ENCODE measurements at places on chromosomes 4 and X.

GRCh38 chr4:182103614-182104319 lies 139.4 kb upstream of the TENM3 start:
- DNase-seq: no peak

- no peak for DNase-seq
Measured at GRCh38 chr4:183504930-183505610, at the start of gene ING2. ING2 (plus strand) TSS chr4:183505058; CDS start chr4:183505196, 138 bp downstream.

GRCh38 chr4:99413140-99413539 lies 22.0 kb downstream of the ADH7 start:
- DNase-seq: no peak

GRCh38 chr4:151287409-151287808 lies 10.4 kb downstream of the PRSS48 start:
- no peak for DNase-seq

DNA sequence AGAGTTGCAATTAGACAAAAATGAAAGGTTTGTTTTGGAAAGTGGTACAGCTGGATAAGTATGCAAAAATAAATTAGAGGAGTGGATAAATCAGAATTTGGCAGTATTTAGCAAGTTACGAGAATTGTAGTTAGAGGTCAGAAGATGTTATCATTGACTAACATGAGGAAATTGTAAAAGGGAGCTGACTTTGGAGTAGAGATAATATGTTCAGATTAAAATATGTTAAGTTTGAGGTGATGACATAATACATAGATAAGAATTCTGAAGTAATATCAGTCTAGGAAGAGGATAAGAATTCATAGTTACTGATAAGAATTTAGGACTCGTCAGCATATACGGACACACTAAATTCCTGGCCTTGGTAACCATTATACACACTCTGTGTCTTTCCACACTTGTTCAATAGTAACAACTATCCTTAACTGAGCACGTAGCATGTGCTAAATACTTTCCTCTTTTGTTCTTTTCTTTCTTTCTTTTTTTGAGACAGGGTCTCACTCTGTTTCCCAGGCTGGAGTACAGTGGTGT lies 4.1 kb upstream of the EPGN start:
- DNase-seq: no peak

GRCh38 chr4:14284578-14284977 lies 657.1 kb upstream of the BOD1L1 start:
- no peak for DNase-seq

GRCh38 chr4:22720091-22720490 lies 27.4 kb downstream of the GBA3 start:
- DNase-seq: no peak

DNA sequence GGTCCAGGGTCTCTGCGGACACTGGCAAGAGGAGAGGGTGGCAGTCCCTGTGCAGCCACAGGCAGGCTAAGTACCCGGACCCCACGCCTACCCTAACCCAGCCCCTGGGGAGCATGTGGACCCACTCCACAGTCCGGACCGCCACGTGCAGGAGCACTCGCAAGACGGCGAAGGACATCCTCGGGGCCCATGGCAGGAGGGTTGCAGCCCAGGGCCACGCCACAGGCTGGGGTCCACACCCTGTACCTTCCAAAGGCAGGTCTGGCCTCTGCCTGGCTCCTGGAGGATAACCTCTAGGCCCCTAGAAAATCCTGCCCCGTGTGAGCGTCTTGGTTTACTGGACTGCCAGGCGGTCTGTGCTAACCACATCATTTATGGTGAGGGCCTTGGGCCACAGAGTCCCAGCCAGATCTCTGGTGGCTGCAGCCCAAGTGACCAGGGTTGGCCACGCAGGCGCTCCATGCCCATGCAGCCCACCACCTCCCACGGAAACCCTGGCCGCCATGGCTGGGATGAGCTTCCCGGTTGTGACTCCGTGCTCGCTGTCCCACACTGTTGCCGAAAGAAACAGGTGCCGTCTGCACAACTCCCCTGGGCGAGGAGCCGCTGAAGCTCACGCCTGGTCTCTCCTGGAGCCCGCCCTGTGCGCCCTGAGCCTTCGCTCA lies 10.0 kb downstream of the CCNQ start:
- DNase-seq: no peak

GRCh38 chr4:39083164-39083563 lies 21.1 kb downstream of the KLHL5 start:
- DNase-seq: no peak

- DNase-seq: no peak
Measured at GRCh38 chr4:13032936-13033335, 451.2 kb downstream of the RAB28 start.

GRCh38 chrX:31796624-31797023 lies 724.8 kb upstream of the FTHL17 start:
- no peak for DNase-seq

DNA sequence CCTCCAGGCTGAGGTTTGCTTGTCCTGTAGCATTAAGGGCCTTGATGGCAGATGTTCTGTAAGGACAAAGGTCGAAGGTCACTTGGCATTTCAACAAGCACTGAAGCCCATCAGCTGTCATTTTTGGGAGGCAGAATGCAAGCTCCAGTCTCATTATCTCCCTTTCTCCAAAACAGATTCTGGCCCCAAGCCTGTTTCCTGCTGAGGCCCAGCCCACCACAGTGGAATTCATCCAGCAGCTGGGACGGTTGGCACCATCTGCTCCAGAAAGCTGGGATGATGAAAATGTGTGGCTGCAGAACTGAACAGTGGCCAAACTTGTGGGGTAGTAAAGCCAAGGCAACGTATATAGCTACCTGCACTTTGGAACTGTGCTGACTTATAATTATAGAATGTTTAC lies 17.7 kb upstream of the PPEF2 start:
- no peak for DNase-seq

- DNase-seq: no peak
Measured at GRCh38 chr4:111556851-111557250, 588.4 kb upstream of the FAM241A start.

GRCh38 chr4:66602622-66603021 lies 932.3 kb upstream of the EPHA5 start:
- no peak for DNase-seq

DNA sequence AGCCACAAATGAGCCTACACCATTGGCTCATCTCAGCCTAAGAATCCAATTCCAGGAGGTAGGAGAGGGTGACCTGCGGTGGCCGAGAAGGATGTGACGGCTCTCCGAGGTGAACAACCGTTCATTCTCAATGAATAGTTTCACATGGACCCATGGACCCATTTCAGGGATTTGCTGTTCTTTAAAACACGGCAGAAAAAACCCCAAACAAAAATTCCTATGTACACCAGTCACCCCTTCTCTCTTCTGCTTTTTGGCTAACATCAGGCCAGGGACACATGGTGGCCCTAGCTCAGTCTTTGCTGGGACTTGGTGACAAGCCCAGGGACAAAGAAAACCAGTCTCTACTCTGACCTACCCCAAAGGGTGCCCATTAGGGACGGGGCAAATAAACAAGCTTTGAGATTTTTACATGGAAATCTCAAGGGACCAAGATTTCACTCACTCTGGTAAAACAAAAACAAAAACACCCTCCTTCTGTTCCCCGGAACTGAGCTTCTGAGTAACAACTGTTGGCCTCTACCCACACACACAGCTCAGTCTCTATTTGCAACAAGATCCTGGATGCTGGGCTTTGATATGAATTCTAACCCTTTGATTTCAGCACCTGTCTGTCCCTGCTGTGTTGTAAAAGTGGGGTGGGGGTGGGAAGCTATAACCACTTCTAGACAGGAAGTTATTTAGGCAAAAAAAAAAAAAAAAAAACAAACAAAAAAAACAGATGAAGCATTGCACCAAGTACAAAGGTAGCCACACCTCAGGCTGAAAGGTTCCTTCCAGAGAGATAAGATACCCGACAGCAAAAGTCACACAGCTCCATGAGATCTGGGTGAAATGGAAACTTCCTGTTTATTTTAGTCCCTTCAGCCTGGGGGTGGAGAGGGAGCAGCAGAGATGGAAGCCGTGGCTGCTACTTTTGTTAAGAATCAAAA lies 49.0 kb downstream of the DDX3X start:
- peak; percentile 24 for DNase-seq

GRCh38 chr4:1821679-1822567 lies 28.8 kb downstream of the FGFR3 start:
- no peak for DNase-seq

DNA sequence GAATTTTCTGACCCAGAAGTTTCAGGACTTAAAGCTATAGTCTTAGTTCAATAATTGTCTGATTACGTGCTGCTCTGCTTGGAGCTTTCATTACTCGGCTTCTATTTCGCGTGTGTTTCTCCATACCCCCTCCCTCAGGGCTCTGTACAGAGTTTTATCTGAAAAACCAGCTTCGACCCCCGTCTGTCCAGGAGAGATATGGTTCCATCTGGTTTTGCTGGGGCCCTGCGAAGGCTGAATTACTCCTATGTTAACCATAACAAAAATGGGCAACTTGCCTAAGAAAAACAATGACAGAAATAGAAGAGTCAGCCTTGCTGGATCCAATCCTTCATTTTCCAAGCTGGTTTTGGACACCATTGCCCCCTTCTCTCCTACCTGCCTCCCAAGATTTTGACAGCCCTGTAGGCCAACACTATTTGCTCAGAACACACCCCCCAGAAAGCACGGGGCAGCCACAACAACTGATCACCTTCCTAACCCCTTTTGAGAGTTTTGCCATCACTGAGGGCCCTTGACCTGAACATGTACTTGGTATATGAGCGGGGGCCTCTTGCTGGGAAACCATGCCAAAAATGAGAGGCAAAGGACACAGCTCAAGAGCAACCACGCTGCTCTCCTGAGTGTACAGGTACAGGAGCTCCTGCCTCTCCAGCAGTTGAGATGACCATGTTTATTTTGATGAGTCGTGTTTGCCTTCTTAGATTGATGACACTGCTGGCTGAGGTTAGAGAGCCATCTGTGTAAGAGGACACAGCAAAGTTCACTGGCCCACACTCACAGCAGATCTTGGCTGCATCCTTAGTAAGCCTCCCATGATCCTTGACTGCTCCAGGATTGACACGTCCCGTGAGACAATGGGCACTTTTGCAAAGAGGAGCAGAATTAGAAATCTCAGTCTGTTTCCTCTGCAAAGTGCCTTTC lies 36.2 kb upstream of the ATP6AP2 start:
- DNase-seq: no peak

DNA sequence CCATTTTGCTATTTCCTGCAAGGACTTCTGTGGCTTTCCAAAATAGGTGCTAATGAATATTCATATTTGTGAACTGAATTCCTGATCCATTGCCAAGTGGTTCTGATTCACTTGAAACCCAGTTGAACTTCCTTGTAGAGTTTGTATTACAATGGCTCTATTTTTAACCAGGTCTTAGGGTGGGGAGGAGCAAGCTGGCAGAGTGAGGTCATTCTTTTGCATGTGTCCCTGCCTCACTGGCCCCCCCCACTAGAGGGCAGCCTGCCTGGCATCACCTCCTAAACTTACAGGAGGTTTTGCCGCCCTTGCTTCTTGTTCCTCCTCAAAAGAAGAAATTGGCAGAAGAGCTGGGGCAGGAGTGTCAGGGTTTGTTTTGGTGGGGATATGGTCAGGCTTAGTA lies 10.5 kb downstream of the PTTG2 start:
- peak; percentile 81 for DNase-seq

- peak; percentile 41 for DNase-seq
Measured at GRCh38 chr4:89254847-89255246, 52.8 kb downstream of the GPRIN3 start.

- DNase-seq: no peak
Measured at GRCh38 chrX:140503714-140504351, 1.0 kb downstream of the SOX3 start.

DNA sequence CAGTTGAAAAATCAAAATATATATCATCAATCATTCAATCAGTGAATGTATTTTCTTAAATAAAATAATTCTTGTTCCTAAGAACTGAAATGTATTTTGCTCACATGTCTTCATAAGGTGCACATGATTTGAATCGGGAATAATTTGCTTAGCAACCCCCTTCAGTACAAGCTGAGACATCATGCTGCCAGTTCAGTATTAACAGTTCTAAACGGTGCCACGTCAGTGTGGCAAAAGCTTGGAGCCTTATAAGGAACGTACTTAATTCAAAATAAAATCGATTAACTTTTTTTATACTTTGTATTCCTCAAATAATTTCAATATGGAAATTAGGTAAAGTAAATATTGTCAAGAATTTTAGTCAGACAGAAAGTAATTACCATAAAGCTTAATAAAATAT lies 287.9 kb downstream of the CCSER1 start:
- no peak for DNase-seq

DNA sequence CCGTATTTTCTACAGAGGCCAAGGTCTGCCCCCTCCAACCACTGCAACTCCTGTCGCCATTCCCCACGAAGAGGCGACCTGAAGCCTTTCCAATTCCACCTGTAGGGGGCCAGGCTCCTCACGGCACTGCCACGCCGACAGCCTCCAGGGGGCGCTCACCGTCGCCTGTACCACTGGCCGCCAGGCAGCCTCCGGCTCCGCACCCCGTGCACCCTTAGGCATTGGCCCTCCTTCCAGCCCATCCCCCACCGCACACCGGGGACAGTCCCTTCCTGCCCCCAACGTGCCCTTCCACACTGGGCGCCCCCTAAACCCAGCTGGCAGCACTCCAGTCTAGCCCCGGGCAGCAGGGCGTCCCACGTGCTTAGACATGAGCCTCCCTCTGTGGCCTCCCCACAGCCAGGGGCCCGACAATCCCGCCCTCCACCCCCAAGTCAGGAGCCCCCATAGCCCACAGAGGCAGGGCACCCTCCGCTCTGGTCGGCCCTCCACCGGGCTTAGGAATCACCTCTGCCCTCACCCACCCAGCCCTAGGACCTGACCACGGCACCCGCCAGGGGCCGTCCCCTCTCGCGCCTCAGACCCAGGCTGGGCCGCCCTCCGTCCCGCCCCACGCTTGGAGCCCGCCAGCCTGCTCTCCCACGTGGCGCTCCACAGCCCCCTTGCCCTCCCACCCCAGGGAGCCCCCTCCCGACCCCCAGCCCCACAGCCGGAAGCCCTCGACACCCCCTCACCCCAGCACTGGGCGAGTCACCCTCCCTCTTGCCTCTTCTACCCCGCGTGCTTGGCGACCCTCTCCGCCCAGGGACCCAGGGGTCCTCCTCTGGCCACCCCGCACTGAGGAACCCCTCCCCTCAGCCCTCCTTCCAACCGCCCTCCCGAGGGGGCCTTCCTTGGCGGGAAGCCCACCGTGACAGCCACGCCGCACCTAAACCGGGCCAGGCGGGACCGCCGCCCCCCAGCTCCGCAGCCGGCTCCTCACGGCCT lies 711 bp downstream of the PNMA6E start:
- DNase-seq: peak; percentile 47

- DNase-seq: no peak
Measured at GRCh38 chr4:21757248-21757647, 191.3 kb downstream of the KCNIP4 start.

DNA sequence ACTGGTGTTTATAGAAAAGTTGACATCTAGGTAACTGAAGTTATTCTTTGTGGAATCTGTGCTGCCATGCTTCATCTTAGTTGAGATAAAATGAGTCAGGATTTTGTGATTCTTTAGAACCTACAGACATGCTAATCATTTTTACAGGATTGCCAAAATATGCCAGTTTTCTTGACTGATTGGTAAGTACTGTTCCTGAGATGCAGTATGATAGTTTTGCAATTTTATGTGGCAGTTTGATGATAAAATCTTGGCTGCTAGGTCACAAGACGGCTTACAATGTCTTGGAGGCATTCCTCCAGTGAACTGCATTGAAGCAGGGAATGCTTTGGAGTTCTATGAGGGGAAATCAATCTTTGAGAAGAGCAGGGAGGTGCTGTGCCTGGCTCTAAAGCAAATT lies 104.4 kb upstream of the ESX1 start:
- DNase-seq: no peak
